Kidney tubule cell (primary cell): ENCODE measurements at places on chromosomes 1 and 21.

GRCh38 chr1:100252901-100253300 lies 3.3 kb upstream of the DBT start:
- DNase-seq = no peak

DNA sequence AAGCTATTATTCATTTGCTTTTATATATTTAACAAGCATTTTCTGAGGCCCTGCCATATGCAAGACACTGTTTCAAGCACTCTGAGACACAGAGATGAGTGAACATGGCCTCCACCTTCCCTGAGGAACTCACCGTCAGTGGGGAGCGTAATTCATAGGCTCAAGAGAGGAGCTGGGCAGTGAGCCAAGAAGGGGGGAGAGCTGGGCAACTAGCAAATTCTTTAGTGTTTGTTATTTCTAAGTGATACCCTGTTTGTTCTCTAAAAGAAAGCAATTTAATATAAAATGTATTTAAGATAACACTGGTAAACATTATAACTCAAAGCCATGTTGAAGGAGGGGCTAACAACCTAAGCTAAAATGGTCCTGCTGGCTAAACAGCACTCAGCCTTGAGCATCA lies 119.2 kb upstream of the NGF start:
- DNase-seq = peak; percentile 34

- no peak for DNase-seq
These were observed 157.4 kb upstream of the PROX1 start for GRCh38 chr1:213830371-213830770.

- DNase-seq = no peak
These were observed 3.7 kb upstream of the KPNA6 start for GRCh38 chr1:32104127-32104526.

- no peak for DNase-seq
These were observed 37.8 kb downstream of the ELK4 start for GRCh38 chr1:205593967-205594366.

GRCh38 chr1:182415789-182416188 lies 15.3 kb upstream of the TEDDM1 start:
- peak; percentile 27 for DNase-seq

DNA sequence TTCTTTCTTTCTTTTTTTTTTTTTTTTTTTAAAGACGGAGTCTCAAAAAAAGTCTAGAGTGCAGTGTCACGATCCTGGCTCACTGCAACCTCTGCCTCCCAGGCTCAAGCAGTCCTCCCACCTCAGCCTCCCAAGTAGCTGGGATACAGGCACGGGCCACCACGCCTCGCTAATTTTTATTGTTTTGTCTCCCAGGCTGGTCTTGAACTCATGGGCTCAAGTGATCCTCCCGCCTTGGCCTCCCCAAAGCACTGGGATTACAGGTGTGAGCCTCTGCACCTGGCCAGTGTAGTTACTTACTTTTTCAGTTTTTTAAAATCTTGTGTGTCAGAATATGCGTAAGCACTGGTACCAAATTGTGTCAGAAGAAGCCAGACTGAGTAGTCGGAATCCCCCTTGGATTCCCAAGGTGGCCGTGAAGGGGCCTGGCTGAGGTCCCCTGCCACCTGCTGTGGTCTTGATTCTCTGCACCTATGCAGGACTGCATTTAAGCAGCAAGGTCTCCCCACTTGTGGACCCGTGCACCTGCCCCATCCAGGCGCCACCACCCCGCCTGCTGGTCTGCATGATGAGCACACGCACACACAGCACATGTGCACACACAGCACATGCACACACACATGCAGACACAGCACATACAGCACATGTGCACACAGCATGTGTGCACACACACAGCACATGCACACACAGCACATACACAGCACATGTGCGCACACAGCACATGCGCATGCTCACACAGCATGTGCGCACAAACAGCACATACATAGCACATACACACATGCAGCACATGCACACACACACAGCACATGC lies 47.5 kb downstream of the PCNT start:
- DNase-seq = no peak

DNA sequence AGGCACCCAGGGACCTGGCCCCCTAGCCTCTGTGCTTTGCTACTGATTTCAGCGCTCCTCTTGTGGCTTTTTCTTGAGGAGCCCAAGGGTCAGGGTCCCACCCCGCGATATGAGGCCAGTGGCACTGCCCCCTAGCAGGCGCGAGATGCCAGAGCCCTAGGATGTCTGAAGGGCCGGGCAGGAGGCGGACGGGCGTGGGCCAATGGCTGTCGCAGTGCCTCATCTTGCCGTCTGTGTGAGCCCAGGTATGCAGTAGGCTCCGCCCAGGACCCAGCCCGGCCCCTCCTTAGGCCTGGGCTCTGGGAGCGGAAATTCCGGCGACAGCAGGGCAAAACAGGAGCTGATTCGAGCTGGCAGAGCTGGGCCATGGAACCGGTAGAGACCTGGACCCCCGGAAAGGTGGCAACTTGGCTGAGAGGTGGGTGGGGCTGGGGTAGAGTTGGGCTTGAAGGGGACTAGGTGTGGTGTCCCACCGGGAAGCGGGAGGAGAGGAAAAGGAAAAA lies at the start of gene CNKSR1:
CNKSR1 (plus strand) TSS at position 310 of the 503 bp plus-strand sequence; CDS start at position 367, 57 bp downstream.
- DNase-seq = peak; percentile 70
